Left hindlimb (tissue), 1 donor: ENCODE measurements at places on chromosomes 7 and 10.
A peak's percentile ranks its signal among the peaks of the same experiment; 100 is the strongest.

DNA sequence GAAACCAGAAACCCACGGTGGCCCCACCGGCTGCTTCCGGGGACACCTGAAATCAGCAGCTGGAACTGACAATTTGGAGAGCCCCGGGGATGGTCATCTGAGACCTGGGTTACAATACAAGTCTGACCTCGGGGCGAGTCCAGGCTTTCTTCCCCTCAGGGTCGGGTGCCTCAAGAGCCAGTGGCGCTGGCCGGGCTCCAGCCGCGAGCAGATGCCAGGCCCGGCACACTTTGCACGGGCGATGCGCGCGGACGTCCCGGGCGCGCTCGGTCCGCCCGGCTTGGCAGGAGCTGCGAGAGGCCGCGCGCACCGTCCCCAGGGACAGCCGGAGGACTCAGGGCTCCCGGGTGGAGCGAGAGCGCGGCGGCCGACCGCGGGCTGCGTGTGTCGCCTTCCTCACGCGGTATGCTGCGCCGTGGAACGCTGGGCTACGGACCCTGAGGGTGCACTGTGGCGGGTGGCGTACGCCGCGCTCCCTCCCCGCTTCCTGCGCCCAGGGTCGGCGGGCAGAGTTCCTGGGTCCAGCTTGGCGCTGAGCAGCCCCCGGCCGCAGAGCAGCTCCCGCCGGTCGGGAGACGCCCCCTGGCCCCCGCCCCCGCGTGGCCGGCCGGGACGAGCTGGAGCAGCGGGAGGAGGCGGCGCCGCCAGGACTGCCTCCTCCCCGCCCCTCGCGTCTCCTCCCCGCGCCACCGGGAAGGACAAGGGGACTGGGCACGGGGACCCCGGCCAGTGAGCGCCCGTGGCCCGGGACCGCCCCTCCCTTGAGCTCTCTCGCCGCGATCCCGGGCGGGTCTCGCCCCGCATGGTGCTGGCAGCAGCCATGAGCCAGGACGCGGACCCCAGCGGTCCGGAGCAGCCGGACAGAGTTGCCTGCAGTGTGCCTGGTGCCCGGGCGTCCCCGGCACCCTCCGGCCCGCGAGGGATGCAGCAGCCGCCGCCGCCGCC, at the start of gene RBM20:
Gene RBM20, plus strand, starts transcription at position 684 of the 945 bp plus-strand sequence. Its CDS starts 119 bp downstream, at position 803.
- peak; percentile 72 for DNase-seq

DNA sequence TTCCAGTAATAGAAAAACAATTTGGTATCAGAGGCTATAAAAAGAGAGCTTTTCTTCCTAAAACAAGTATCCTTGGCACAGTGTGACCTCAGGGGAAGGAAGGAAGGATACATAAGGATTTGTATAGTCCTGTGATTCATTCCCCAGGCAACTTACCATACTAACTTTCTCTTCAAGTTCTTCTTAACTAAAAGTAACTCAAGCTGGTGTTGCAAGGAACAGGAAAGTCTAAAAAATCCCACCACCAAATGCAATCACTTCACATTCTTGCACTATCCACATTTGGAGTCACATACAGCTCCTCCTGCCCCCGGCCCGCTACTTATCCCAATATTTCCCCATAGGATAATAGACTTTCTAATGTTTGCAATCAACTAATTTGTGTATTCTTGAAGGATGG, 84.8 kb downstream of the PRKAG2 start:
- no peak for DNase-seq

DNA sequence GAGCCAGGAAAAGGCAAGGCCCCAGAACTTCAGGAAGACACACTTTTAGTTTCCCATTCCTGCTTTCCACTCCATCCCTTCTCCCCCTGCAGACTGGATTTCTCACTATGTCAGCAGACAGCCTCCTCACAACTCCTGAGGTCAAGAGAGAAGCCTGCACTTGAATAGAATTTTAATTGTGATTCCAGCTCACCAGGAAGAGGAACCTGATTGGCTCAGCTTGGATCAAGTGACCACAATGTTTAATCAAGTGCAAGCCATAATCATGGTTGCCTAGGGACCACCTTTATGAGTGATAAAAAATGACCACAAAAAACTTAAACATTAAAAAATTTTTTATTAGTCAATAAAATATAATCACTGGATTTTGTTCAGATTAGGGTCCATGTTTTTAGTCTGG, 244.7 kb upstream of the RHOBTB1 start:
- no peak for DNase-seq

GRCh38 chr7:30148951-30149459, 14.2 kb downstream of the MTURN start:
- no peak for DNase-seq

GRCh38 chr7:139741789-139742344, 35.9 kb downstream of the HIPK2 start:
- no peak for DNase-seq

DNA sequence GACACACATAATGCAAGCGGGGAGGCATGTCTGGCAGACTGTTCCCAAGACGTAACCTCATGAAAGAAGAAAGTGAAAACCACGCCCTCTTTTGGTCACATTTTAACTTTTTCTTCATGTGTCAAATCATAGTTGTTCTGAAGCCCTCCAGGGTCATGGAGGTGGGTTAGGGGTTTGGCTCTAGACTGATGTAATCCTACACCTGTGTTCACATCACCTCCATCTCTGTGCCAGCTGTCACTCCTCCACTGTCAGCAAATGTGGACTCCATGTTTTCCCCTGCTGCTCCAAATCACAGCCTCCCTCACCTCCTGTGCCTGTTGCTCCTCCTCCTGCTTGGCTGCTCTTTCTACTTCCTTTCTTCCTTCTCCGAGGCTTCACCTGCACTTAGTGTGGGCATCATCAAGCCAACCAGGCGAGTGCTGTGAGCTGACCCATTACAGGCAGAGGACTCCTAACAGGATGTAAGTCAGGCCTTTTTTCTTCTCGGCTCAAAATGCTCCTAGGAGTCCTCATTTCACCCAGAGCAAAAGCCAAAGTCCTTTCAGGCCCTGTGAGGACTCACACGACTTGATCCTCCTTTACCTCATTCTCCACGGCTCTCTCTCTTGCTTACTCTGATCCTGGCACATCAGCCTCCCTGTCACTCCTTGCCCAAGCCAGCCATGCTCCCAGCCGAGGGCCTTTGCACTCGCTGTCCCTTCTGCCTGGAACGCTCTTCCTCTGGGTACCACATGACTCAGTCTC, 66.4 kb upstream of the IFRD1 start:
- no peak for DNase-seq

DNA sequence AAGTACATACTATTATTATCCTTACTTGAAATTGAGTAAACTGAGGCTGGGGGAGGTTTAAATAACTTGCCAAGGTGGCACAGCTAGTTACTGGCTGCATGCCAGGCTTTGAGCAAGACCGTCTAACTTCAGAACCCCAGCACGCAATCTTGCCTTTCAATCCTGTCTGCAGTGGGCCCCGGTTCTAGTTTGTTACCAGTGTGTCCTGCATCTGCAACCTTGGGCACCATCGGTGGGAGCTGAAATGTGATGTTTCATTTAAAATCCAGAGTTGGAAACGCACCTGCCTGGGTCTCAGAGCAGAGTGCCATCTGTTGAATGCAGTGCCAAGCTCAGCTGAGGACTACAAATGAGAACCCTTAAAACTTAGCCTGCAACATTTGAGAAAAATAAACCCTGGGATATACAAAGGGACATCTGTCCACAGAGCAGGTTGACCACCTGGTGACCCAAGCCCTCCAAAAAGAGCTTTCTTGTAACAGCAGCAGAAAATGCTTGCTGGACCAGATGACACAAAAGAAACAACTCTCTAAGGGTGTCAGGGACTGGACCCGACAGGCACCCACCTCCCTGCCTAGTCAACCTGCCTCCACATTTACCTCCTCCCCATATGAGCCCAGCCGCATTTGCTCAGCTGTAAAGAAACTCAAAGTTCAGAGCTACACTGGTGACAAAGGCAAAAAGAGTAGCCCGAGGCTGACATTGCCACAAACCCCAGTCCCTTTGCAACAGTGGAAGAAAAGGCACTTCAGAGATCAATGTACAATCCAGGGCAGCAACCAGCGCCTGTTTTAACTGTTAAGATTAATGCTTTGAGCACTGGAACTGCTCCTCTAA, 1.7 kb downstream of the SH3PXD2A start:
- DNase-seq, result no peak

DNA sequence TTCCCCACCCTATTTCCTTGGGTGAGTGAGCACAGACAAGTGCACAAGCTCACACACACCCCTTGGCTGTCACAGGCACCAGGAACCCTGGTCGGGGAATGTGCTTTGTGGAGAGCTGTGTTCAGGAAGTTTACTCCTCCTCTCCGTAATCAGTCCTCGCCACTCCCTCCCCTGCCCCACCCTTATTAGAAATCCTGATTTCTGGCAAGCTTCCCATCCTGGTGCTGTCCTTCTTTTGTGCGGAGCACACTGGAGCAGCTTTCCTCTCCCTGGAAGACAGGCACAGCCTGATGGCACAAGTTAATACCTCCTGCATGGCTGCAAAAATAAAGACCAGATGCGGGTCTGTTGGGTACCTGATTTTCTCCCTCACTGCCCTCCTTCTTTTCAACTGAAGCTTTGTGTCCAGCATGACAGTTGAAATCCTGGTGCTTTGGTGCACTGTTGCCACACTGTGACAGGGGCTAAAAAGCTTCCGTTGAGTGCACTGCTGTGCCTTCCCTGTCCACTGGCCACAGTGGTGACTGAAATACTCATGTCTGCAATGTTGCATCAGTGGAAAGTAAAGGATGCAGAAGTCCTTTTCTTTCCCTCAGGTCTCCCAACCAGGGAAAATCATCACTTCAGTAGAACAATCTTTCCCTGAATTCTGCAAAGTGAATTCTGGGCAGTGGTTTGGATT, 55.0 kb downstream of the LRRC4 start:
- no peak for DNase-seq

DNA sequence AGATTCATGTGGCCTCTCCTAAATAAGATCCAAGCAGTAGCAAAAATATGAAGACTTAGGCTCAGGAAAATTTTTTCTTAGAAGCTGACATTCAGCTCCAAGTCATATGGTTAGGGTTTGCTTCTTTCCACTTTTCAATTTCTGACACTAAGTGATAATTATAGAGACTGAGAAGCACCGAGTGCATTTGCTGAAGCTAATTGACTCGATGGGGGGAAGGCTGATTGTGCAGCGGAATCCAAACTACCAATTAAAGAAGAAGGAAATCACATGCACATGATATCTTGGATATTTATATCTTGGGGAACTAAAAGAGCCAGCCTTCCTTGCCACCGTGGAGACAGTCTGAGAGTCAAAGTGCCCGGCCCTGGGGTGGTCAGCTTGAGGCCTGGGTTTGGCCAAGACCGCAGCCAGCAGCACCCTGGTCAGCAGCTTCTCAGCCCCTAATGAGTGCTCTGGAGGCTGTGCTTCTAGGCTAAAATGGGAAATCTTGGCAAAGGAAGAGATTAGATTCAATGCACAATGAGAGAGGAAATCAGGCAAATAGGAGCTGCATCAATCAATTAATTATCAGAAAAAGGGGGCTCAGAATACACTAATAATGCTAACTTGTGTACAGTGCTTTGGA, 589.3 kb downstream of the NRG3 start:
- DNase-seq, result peak; percentile 46

GRCh38 chr7:148356303-148356702, 234.3 kb upstream of the C7orf33 start:
- DNase-seq, result peak; percentile 78

DNA sequence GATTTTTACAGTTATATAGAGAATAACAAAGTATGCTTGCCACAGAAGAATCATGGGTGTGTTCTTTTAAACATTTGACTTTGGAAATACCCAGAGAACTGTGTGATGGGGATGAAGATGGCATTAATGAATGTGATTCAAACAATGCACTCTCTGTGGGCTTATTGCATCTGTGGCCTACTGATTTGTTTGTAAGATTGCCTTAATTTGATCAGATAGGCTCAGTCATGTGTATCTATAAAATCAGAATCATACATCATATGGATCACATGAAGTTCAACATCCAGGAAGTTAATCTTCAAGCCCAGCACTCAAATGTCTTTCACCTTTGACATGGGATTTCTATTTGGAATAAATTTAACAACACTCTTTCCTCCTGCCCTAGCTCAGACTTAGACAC, 410.9 kb downstream of the SUGCT start:
- no peak for DNase-seq

DNA sequence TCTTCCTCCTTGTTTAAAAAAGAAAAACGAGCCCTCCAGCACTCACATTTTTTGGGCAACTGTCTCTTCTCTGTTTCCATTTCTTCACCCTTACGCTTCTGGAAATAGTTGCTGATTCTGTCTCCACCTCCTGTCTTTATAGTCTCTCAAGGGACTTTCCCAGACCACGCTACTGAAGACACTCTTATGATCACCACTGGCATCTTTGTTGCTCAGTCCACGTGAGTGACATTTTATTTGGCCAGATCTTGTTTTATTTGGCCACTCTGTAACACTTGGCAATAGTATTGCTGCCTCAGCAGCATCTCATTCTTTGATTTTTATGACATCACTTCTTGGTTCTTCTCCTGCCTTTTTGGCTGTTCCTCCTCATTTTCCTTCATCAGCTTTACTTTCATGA, 21.6 kb upstream of the NME8 start:
- DNase-seq, result no peak

DNA sequence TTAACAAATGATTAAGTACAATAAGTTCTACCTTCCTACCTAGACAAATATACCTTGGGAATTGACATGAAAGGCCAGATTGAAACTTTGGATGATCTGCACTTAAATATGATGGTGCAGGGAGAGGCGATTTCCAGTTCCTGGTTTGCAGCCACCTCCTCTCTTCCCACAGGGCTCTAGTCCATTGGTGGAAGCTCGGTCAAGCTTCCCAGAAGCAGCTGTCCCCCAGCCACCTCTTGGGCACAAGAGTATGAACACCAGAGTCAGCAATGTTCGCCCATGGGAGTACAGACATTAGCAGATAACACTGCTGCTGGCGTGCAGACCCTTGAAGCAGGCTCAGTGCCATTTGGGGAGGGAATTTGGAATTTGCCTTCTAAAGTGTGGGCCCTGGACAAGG, 1.5 kb upstream of the CPVL start:
- no peak for DNase-seq

GRCh38 chr10:79420974-79421688, 24.3 kb downstream of the ZCCHC24 start:
- peak; percentile 37 for DNase-seq

- no peak for DNase-seq
Observed at GRCh38 chr7:1691096-1691495, 21.0 kb downstream of the ELFN1 start.

DNA sequence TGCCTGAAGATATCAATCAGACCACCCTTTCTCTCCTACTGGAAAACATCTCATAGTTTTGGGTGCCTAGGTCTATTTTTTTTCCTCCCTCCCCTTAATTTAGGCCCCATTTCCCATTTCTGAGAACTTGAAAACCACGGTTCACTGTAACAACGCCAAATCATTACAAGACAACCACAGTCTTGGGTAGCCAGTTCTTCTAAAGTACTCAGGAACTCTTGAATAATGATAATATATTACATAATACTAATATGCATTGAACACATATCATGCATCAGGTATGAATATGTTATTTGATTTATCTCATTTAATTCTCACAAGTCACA, 185.1 kb upstream of the ADO start:
- DNase-seq, result no peak

GRCh38 chr10:86206240-86206579, 160.4 kb downstream of the GRID1 start:
- DNase-seq, result no peak
